ENCODE measurements at places on chromosomes 1 and 21.
A peak's percentile ranks its signal among the peaks of the same experiment; 100 is the strongest.

GRCh38 chr1:157438613-157439012, 113.7 kb downstream of the FCRL5 start:
- H3K4me1 ChIP-seq: no peaks in the 10 kb centered on the region
- no peak overlapping the region for H3K4me3 ChIP-seq
- no peak overlapping the region for H3K27ac ChIP-seq
- H3K36me3 ChIP-seq: no peaks in the 10 kb centered on the region
- peaks cover 19% of the 10 kb centered on the region for H3K27me3 ChIP-seq

GRCh38 chr1:36938819-36939218, 95.5 kb downstream of the GRIK3 start:
- no peaks in the 10 kb centered on the region for H3K36me3 ChIP-seq
- H3K27me3 ChIP-seq: peaks cover 6% of the 10 kb centered on the region
- no peaks in the 10 kb centered on the region for H3K4me1 ChIP-seq
- H3K27ac ChIP-seq: no peak overlapping the region

- H3K36me3 ChIP-seq: peaks cover 25% of the 10 kb centered on the region
- H3K4me3 ChIP-seq: no peak overlapping the region
- peaks cover 9% of the 10 kb centered on the region for H3K4me1 ChIP-seq
Measured at GRCh38 chr1:205626216-205626615, 5.6 kb downstream of the ELK4 start.

- peaks cover 30% of the 10 kb centered on the region for H3K4me1 ChIP-seq
- H3K36me3 ChIP-seq: no peaks in the 10 kb centered on the region
- no peak overlapping the region for H3K27ac ChIP-seq
- DNase-seq: no peak
Measured at GRCh38 chr1:163085904-163086268, 16.7 kb downstream of the RGS4 start.

DNA sequence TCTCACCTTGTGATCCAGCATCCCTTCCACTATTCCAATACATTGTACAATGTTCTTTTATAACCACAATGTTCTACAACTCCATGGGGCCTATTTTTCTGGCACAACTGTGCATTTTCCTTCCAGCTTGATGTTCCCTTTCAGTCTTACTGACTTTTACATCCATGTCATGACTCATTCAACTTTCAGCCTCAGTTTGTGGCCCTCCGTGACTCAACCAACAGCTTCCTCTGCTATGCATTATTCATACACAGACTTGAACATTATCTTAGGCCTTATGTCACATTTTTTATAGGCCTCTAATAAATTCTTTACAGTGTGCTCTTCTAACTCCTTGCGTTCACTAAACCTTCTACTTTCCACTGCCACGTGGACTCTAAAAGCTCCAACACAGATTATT, 119.4 kb upstream of the PRMT6 start:
- H3K27ac ChIP-seq: no peak overlapping the region
- H3K4me1 ChIP-seq: no peaks in the 10 kb centered on the region
- H3K4me3 ChIP-seq: no peak overlapping the region
- H3K27me3 ChIP-seq: no peaks in the 10 kb centered on the region
- no peak for DNase-seq
- no peaks in the 10 kb centered on the region for H3K36me3 ChIP-seq

DNA sequence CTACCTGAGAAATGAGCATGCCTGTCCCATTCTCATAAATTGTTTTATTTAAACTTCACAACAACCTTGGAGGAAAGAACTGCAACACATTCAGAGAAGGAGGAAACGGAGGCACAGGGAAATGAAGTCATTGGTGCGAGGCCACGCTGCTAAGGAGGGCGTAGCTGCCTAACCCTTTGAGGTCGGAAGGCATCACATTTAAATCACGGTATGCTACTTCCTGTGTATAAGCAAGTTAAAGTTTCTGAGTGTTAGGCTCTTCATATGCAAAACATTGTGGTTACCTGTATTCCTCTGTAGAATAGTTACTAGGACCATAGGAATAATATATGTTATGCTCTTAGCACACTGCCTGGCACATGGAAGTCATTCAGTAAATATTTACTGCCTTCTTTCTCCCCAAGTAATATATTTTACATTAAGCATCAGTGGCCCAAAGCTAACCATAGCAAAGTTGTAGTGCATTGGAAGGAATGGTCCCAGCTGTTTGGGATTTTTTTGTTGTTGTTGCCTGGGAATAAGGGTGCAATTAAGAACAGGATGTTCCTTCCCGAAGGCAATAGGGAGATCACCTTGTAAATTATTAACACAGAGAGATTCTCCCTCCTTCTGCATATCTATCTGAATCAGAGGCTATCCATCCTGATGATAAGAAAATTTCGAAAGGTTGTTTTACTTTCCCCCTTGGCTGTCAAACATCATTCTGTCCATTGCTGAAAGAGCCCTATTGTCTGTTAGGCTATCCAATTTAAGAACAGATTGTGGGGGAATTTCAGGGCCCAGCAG, 192.2 kb upstream of the C8B start:
- no peaks in the 10 kb centered on the region for H3K27me3 ChIP-seq
- H3K4me3 ChIP-seq: no peak overlapping the region
- no peak overlapping the region for H3K27ac ChIP-seq
- H3K4me1 ChIP-seq: no peaks in the 10 kb centered on the region
- DNase-seq: no peak
- H3K36me3 ChIP-seq: no peaks in the 10 kb centered on the region

DNA sequence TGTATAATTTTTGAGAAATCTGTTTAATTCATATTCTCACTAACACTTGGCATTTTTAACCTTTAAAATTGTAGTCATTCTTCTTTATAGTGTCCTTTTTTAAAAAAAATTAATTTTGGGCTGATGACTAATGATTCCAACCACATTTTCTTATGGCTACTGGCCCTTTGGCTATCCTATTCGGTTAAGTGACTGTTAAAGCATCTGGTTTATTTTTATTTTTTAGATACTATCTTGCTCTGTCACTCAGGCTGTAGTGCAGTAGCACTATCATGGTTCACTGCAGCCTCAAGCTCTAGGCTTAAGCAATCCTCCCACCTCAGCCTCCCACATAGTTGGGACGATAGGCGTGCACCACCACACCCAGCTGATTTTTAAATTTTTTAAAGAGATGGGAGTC, 723.2 kb upstream of the CXADR start:
- no peak overlapping the region for H3K4me3 ChIP-seq
- H3K27me3 ChIP-seq: no peaks in the 10 kb centered on the region
- no peak overlapping the region for H3K27ac ChIP-seq

GRCh38 chr1:179124873-179125272, 43.0 kb downstream of the TOR3A start:
- no peak for DNase-seq
- H3K27ac ChIP-seq: 0 out of 2 replicates have a peak overlapping the region, but pooled peaks have one; percentile 13
- H3K27me3 ChIP-seq: no peaks in the 10 kb centered on the region

- H3K4me1 ChIP-seq: peaks cover 16% of the 10 kb centered on the region
- H3K27me3 ChIP-seq: no peaks in the 10 kb centered on the region
- no peak overlapping the region for H3K4me3 ChIP-seq
- no peak for DNase-seq
- H3K36me3 ChIP-seq: peaks cover 37% of the 10 kb centered on the region
Measured at GRCh38 chr1:31426249-31426922, 13.4 kb downstream of the SERINC2 start.

DNA sequence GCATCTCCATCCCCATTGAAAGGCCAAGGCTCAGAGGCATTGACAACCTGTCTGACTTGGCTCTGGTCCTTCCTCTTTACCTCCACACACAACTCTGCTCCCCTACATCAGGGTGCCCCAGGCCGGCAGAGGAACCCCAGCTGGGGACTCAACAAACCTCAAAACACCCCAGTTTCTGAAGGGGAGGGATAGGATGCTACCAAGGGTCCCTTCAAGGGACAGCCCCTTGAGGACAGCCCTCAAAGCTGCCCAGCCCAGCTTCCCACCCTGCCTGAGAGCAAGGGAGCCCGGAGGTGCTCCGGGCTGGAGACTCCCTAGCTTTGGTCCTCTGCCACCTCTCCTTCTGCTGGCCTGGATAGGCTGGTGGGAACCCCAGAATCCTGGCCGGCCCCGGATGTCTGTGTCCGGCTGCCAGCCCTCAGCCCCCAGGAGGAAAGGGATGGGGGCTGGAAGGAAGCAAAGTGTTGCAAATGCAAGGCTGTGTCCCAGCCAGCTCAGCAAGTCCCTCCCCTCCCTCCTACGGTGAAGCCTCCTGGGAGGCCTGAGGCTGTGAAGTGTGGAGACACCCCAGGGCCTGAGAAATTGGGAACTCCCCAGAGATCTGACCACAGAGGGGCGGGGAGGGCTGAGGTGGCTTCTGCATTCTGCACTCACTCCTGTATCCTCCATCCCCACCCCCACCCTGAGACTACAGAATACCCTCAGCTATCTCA, 1.1 kb upstream of the MARCKSL1 start:
- H3K36me3 ChIP-seq: peaks cover 33% of the 10 kb centered on the region
- DNase-seq: peak; percentile 54
- H3K4me3 ChIP-seq: no peak overlapping the region
- peaks cover 33% of the 10 kb centered on the region for H3K4me1 ChIP-seq
- no peaks in the 10 kb centered on the region for H3K27me3 ChIP-seq

DNA sequence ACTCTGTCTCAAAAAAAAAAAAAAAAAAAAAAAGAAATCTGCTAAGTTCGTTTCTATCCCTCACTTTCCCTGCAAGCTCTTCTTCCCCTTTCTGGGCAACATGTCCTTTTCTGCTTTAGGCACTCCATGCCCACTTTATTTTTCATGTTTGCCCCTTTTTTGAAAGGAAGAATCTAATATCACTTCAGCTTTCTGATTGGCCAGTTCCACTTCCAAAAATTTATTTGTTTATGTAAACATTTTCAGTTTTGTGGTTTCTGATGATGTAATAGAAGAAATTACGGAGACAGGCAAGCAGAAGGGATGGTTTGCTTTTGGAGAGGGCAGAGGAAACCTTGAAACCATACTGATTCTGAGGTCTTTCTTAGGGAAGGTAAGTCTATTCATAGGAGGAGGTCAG, 15.1 kb downstream of the IFNAR1 start:
- peaks cover 36% of the 10 kb centered on the region for H3K36me3 ChIP-seq
- H3K27me3 ChIP-seq: no peaks in the 10 kb centered on the region
- H3K4me1 ChIP-seq: no peaks in the 10 kb centered on the region
- H3K4me3 ChIP-seq: no peak overlapping the region

GRCh38 chr1:164726235-164726634, 167.3 kb downstream of the PBX1 start:
- DNase-seq: no peak
- H3K4me1 ChIP-seq: peaks cover 23% of the 10 kb centered on the region
- H3K4me3 ChIP-seq: no peak overlapping the region

- H3K4me3 ChIP-seq: peak within 1 kb of the TSS; percentile 42
- peaks cover 48% of the 10 kb centered on the region for H3K4me1 ChIP-seq
- H3K27ac ChIP-seq: peak within 1 kb of the TSS; percentile 57
- DNase-seq: peak; percentile 72
Measured at GRCh38 chr1:156676820-156677615, at the start of gene NES. TSS of gene NES (minus strand) at chr1:156677407. CDS start at chr1:156677264, 143 bp downstream.

GRCh38 chr1:91406773-91407389, 2.2 kb upstream of the HFM1 start:
- DNase-seq: no peak
- no peak overlapping the region for H3K27ac ChIP-seq
- H3K36me3 ChIP-seq: no peaks in the 10 kb centered on the region
- no peak overlapping the region for H3K4me3 ChIP-seq
- peaks cover 3% of the 10 kb centered on the region for H3K4me1 ChIP-seq

DNA sequence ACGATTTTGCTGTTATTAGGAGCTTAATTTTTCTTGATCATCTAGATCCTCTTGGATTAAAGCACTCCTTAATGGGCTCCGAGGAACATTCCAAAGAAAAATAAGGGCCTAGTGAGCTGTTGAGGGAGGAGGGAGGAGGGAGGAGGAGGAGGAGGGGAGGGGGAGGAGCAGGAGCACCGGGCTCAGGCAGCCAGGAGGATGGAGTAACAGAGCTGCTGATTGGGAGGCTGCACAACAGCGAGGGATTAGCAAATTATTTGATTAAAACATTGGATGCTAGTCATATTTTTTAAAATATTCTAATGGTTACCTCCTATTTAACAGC, 302.1 kb upstream of the RRP15 start:
- H3K36me3 ChIP-seq: no peaks in the 10 kb centered on the region
- H3K27me3 ChIP-seq: no peaks in the 10 kb centered on the region
- no peak overlapping the region for H3K27ac ChIP-seq
- DNase-seq: no peak

- peak; percentile 92 for DNase-seq
- H3K4me3 ChIP-seq: no peak overlapping the region
- H3K4me1 ChIP-seq: peaks cover 54% of the 10 kb centered on the region
- no peaks in the 10 kb centered on the region for H3K27me3 ChIP-seq
Measured at GRCh38 chr1:164772635-164773034, 213.7 kb downstream of the PBX1 start.

- H3K27me3 ChIP-seq: no peaks in the 10 kb centered on the region
- peaks cover 13% of the 10 kb centered on the region for H3K36me3 ChIP-seq
- DNase-seq: peak; percentile 44
- no peak overlapping the region for H3K4me3 ChIP-seq
Measured at GRCh38 chr1:234597894-234598293, 12.1 kb downstream of the IRF2BP2 start.

- no peak for DNase-seq
- no peak overlapping the region for H3K27ac ChIP-seq
- H3K4me3 ChIP-seq: no peak overlapping the region
- no peaks in the 10 kb centered on the region for H3K36me3 ChIP-seq
- H3K27me3 ChIP-seq: no peaks in the 10 kb centered on the region
- H3K4me1 ChIP-seq: no peaks in the 10 kb centered on the region
Measured at GRCh38 chr1:183783342-183783741, 21.6 kb upstream of the RGL1 start.

- peaks cover 1% of the 10 kb centered on the region for H3K4me1 ChIP-seq
- no peak for DNase-seq
- no peaks in the 10 kb centered on the region for H3K36me3 ChIP-seq
- H3K27ac ChIP-seq: no peak overlapping the region
- no peak overlapping the region for H3K4me3 ChIP-seq
Measured at GRCh38 chr1:235929216-235929615, 62.5 kb upstream of the LYST start.

DNA sequence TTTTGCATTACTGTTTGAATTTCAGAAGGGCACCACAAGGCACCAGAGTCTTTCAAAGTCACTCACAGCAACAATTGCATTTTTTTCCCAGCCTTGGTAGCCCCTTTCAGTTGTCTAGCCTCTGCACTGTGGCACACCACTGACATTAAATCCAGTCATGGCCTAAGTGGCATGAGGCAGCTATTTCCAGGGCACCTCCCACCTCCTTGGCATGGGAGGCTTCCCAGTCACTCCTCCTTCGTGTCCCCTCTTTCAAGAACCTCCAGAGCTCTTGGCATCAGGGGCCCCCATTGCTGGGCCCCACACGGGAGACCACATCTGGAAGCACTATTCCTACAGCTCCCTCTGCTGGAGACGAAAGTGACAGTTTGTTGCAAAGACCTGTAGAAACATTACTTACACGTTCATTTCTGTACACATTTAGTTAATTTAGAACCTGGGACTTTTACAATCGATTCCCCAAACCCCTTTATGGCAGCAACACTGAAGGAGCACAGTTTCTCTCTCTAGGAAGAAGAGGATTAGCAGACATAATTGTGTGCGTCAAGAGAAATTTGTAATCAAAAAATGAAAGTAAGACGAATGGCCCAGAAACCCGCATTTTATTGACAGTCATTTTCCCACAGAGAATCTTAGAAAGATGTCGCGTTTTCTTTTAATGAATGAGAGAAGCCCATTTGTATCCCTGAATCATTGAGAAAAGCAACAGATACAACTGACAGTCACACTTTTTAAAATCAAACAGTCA, 5.7 kb upstream of the CHD5 start:
- peaks cover 62% of the 10 kb centered on the region for H3K36me3 ChIP-seq
- H3K4me1 ChIP-seq: peaks cover 6% of the 10 kb centered on the region
- peaks cover 7% of the 10 kb centered on the region for H3K27me3 ChIP-seq
- no peak overlapping the region for H3K4me3 ChIP-seq
- DNase-seq: no peak
